ENCODE measurements at places on chromosomes 4 and X.
A peak's percentile ranks its signal among the peaks of the same experiment; 100 is the strongest.

DNA sequence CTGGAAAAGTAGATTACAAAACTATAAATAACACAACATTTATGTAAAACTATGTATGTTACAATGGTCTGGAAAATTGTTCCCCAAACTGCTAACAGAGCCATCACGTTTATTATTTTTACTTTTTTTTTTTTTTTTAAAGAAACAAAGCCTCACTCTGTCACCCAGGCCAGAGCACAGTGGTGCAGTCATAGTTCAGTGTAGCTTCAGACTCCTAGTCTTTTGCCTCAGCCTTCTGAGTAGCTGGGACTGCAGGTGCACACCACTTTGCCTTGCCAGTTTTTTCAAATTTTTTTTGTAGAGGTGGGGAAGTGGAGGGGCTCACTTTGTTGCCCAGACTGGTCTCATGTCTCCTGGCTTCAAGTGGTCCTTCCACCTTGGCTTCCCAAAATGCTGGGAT, 180.1 kb upstream of the SPRY1 start:
- DNase-seq = no peak

- DNase-seq = no peak
These were observed 27.1 kb downstream of the IGFBP7 start for GRCh38 chr4:57083090-57083489.

- no peak for DNase-seq
These were observed 305.5 kb downstream of the RAB28 start for GRCh38 chr4:13178621-13179020.

DNA sequence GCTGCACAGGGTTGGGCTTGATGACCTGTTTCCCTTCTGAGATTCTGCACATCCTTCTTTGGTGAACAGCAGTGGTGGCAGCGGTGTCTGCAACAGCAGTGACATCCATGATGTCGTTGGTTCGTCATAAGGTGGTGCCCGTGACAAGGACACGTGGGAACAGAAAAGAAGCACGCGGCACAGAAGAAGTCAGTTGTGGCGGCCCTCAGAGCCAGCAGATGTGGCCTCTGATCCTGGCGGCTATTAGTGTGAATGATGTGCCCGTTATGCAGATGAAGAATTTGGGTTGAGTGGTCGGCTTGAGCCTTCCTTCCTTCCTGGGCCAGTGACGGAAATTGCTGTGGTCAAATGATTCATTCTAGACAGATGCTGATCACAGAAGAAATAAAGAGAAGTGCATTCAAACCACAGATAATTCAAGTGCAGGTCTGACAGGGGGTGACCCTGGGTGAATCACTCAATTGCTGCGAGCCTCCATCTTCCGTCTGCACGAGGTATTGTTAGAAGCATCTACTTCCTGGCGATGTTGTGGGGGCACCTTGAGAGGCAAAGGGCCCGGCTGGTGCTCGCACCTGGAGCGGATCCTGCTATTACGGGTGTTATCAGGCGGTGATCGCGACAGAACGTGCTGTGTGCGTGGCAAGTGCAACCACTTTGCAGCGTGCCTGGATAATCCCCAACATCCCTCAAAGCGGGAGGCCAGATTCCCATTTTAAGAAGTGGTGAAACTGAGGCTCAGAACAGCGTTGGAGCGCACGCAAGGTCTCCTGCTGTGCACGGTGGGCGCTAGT, 215.2 kb upstream of the PSAPL1 start:
- DNase-seq = peak; percentile 72

DNA sequence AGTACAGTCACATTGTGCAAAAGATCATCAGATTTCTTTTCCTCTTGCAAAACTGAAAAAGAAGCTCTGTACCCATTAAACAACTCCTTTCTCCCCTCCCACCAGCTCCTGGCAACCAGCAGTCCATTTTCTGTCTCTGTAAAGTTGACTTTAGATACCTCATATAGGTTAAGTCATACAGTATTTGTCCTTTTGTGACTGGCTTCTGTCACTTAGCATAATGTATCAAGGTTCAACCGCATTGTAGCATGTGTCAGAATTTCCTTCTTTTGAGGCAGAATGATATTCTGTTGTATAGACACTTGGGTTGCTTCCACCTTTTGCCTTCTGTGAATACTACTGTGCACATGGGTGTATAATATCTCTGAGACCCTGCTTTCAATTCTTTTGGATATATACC, 121.8 kb downstream of the SH3KBP1 start:
- DNase-seq = no peak

Measured in activated naive CD4-positive, alpha-beta T cell treated with anti-CD3 and anti-CD28 coated beads for 36 hours (primary cell).